ENCODE measurements at places on chromosomes 4 and X. TPM values are rescaled to one million over a fixed set of nuclear protein-coding genes. Genes with fewer than 3 reads are reported as not detected.

LIMCH1 gene
- total RNA-seq = 2.7 TPM

KIF4A gene
- total RNA-seq = 35.7 TPM

PDE6B gene
- total RNA-seq = 4.5 TPM

FBXL5 gene
- 62.8 TPM for total RNA-seq

HMGN5 gene
- total RNA-seq = 23.9 TPM

SORCS2 gene
- total RNA-seq = 1.8 TPM

STPG2 gene
- not detected for total RNA-seq

RPA4 gene
- 0.34 TPM for total RNA-seq

BEX2 gene
- total RNA-seq = 57.5 TPM

P2RY4 gene
- total RNA-seq = not detected

NXF2B gene
- total RNA-seq = not detected

MAGED4 gene
- total RNA-seq = 62.3 TPM

LRPAP1 gene
- 106 TPM for total RNA-seq

CXCL9 gene
- not detected for total RNA-seq

CITED1 gene
- 2.2 TPM for total RNA-seq

BTK gene
- total RNA-seq = not detected

CFAP97 gene
- 40.4 TPM for total RNA-seq

EDA gene
- total RNA-seq = 10.5 TPM

ASIC5 gene
- not detected for total RNA-seq

SHROOM2 gene
- total RNA-seq = 14.2 TPM

DCAF8L2 gene
- total RNA-seq = not detected

MEPE gene
- not detected for total RNA-seq

QRFPR gene
- 1.0 TPM for total RNA-seq

GYG2 gene
- 65.3 TPM for total RNA-seq

RBM41 gene
- total RNA-seq = 26.2 TPM

HMX1 gene
- 0.26 TPM for total RNA-seq

CXorf49 gene
- total RNA-seq = not detected

STOX2 gene
- total RNA-seq = 20.9 TPM

CXCL1 gene
- 0.69 TPM for total RNA-seq

Measured in H1 (cell line).